ENCODE measurements at places on chromosomes 4 and X.

DNA sequence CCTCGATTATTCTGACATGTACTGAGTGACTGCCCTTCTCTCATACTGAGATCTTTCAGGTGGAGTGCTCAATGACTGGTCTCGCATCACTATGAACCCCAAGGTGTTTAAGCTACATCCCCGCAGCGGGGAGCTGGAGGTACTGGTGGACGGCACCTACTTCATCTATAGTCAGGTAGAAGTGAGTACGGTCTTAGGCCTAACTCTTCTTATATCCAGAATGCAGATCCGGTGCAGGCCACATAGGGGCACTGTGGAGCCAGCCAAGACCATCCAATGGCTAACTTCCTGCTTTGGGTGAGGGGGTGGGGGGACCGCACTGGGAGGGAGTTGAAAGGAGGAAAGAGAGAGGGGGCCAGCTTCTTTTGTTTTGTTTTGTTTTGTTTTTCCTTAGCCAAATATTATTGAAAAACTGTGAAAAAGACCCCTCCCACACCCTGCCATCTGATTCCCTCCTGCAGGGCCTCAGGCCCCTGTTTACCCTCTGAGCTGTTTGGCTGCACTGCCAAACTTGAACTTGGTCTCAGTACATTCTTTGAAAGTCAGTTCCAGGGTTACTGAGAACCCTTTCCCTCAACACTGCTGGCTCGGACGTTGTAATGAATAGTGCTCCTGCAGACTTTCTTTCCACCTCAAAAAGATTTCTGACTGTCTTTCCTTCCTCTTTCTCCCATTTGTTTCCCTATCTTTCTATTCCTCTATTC lies 16.2 kb downstream of the AWAT2 start:
- peak; percentile 46 for DNase-seq

GRCh38 chrX:15204130-15204751 lies 65.6 kb downstream of the ASB9 start:
- no peak for DNase-seq

GRCh38 chr4:2964706-2965258 lies 1.4 kb downstream of the GRK4 start:
- no peak for DNase-seq

DNA sequence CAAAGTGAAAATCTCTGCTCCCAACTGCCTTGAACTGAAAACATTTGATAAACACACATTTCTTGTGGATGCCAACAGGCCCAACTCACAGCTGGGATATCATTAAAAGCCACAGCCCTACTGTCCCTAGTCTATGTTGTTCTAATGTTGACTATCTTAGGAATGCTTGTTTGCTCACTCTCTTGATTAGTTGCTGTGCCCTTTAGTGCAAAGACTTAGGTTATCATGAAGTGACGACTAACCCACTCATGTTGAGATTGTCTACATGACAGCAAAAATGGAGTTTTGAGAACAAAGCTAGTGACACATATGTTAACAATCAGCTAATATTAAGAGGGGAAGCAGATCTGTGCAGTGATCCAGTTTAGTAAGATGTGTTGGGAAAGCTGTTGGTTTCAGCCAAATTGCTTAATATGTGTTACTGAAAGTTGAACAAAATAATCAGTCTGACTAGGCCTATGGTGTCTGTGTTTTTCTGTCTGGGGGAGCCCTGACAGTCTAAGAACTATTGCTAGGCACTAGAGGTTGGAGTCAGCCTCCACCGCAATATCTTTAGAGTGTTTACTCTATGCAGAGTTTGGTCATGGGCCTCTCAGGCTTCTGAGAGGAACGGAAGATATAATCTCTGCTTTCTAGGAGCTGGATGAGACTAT lies 125.5 kb downstream of the ATG4A start:
- no peak for DNase-seq

DNA sequence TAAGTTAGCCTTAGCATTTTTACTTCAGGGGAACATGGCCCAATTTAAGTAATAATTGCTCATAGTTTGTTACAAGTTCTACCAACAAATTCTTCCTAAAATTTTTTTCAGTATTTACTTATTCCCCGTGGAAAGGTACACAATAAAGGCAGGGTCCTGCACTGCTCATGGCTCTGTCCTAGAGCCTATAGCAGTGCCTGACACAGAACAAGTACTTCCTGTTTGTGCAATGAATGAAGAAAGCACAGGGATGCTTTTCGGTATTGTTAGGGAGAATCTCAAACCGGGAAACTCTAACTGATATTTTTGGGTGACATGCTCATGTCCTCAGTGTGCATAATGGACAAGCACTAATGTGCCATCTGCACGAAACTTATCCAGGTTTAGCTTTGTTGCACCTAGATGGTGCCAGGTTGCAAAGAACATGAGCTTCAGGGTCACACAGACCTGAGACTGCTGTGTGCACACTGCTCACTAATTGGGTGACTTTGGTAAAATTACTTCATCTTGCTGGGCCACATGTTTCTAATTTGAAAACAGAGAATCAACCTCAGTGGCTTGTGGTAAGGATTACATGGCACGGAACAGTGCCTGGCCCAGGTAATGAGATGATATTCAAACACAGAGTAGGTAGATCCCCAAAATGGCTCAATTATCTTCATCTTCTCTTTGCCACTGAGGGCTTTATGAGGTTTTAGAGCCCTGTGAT lies 175.8 kb upstream of the NPY2R start:
- no peak for DNase-seq

All from activated T-cell treated with anti-CD3 and anti-CD28 coated beads, Interleukin-2, amount 50 U/mL, for 72 hours (primary cell).